NB4 (cell line): ENCODE measurements at places on chromosomes 3 and 15.
A peak's percentile ranks its signal among the peaks of the same experiment; 100 is the strongest.

GRCh38 chr3:148757238-148758215 is 59.8 kb downstream of the AGTR1 start:
- peak; percentile 88 for DNase-seq

DNA sequence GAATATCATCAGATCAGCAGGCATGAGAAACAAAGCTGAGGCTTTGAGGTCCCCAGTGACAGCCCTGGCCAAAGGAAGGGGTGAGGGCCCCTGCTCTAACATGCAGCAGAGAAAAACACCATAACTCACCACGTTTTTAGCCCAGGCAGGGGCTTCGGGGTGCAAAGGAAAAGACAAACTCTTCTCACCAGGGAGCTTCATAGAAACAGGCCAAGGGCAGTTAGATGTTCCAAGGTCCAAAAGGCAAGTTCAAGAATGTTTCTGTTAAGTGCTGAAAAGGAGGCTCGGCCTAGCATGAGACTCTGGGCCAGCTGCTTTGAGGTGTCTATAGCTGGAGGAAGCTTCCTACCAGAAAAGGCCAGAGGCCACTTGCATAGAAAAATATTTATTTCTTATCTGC is 608.4 kb upstream of the CFAP20DC start:
- DNase-seq: no peak

DNA sequence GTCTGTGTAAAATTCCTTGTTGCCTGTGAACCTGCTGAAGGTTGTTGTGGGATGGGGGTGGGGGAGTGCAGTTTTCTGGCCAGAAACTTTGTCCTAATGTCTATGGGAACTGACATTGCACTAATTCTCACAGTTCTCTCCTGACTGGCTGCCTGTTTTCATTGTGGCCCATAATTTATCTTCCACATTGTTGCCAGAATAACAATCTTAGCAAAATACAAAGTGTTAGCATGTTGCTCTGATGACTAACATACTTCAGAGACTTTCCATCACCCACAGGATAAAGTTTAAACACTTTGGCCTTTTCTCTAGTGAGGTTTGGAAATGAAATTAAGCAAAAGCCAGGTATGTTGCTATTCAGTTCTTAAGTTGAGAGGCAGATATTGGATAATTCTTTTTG is 81.4 kb upstream of the TBC1D5 start:
- DNase-seq: no peak

GRCh38 chr3:151775314-151776258 is 38.3 kb upstream of the AADAC start:
- no peak for DNase-seq

DNA sequence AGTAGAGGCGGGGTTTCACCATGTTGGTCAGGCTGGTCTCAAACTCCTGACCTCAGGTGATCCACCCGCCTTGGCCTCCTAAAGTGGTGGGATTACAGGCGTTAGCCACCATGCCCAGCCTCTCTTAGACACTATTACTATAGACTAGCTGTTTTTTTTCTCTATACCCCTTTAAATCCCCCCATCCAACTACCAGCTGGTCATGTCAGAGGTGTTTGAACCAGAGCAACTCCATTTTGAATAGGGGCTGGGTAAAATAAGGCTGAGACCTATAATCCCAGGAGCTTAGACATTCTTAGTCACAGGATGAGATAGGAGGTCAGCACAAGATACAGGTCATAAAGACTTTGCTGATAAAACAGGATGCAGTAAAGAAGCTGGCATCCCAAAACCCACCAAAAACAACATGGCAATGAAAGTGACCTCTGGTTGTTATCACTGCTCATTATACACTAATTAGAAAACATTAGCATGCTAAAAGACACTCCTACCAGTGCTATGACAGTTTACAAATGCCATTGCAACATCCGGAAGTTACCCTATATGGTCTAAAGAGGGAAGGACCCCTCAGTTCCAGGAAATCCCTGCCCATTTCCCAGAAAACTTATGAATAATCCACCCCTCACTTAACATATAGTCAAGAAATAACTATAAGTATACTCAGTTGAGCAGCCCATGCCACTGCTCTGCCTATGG is 57.8 kb upstream of the GPD1L start:
- no peak for DNase-seq

DNA sequence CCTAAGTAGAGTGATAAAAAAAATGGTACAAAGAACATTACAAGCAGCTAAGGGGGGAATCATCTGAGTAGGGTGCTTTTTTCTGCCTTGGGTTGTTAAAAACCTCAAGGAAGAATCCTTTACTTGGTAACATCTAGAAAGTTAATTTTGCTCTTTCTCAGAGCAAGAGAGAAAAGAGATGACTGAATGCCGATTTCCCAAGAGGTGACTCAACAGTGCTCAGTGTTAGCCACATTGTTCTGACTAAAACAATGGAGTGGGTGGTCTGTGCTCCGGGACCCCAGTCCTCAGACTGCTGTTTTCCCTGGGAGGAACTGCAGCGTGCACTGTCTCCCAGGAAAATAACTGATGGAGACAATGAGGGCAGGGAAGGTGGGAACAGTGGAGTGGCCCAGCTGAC is 41.1 kb upstream of the RASGRP1 start:
- no peak for DNase-seq

GRCh38 chr15:70852501-70853317 is 1.2 kb downstream of the LARP6 start:
- DNase-seq: no peak

- DNase-seq: no peak
These were observed 6.7 kb upstream of the RNF13 start for GRCh38 chr3:149806171-149806778.

GRCh38 chr15:86231864-86232721 is 152.4 kb downstream of the AGBL1 start:
- peak; percentile 48 for DNase-seq

DNA sequence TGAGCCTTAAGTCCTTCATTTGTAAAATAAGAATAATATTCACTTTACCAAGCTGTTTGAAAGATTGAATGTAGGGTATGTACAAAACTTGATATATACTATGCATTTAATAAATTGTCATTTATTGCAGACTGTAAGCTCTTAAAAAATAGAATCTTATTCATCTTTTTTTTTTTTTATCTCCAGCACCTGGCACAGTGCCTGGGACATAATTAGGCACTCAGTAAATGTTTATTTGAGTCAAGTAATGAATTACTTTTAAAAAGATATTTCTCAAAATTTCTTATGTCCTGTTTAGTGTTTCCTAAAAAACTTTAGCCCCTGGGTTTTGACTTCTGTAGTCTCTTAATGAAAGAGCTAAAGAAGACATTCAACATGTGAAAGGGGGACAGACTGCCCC is 71.7 kb downstream of the TOP2B start:
- no peak for DNase-seq

GRCh38 chr3:11769704-11770476 is 76.8 kb downstream of the TAMM41 start:
- no peak for DNase-seq

- peak; percentile 68 for DNase-seq
These were observed 61.8 kb downstream of the SLC12A8 start for GRCh38 chr3:125150525-125151441.

- no peak for DNase-seq
These were observed 68.4 kb upstream of the KLF13 start for GRCh38 chr15:31258260-31258659.

DNA sequence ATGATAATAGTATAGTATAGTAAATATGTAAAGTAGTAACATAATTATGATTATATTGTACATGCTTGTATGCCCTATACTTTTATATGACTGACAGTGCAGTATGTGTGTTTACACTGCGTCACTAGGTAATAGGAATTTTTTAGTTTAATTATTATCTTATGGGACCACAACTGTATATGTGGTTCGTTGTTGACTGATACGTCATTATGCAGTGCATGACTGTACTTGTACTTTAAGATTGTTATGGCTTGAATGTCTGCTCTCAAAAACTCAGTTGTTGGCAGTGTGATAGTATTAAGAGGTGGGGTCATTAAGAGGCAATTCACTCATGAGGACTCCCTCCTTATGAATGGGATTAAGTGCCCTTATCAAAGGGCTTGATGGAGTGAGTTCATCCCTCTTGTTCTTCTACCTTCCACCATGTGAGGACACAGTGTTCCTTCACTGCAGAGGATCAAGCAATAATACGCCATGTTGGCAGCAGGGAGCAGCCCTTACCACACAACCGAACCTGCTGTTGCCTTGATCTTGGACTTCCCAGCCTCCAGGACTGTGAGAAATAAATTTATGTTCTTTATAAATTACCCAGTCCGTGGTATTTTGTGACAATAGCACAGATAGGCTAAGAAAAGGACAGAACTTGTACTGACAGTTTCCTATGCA is 152.2 kb downstream of the NEK11 start:
- no peak for DNase-seq

DNA sequence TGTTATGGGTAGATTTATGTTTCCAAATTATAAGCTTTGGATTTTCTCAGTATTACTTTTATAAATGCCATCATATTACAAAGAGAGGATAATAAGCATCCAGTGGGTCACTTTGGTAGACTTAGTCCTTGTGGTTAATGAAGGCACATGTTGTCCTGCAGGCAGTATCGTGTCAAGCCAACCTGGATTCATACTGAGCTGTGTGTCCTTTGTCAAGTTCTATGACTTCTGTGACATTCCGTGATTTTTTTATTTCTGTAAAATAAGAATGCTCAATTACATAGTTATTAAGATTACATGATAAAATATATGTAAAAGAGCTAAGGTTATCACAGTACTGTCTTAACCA is 257.7 kb downstream of the RBMS3 start:
- no peak for DNase-seq

- DNase-seq: peak; percentile 83
These were observed 12.0 kb upstream of the SEMA4B start for GRCh38 chr15:90188914-90189748.
